Esophagus muscularis mucosa (tissue), 4 donors: ENCODE measurements at places on chromosomes 2 and 18.

DNA sequence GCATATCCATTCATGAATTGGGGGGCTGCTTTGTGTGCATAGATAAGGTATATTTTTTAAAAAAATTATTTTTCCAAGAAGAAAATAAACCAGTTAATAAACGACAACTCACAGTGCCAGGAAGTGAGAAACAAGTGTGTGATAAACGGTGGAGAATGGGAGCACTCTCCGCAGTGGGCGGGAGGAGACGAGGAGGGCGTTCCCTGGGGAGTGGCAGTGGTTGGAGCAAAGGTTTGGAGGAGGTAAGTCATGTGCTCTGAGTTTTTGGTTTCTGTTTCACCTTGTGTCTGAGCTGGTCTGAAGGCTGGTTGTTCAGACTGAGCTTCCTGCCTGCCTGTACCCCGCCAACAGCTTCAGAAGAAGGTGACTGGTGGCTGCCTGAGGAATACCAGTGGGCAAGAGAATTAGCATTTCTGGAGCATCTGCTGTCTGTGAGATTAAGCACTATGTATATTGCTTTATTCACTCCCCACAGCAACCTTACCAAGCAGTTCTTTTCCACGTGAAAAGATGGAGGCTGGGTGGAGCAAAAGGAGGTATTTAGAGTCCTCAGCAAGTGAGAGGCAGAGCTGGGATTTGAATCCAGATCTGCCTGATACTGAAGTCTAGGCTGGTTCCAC is 27.0 kb upstream of the CASP8 start:
- DNase-seq, result peak; percentile 89

- DNase-seq, result no peak
Observed at GRCh38 chr2:4354164-4354563, 650.8 kb downstream of the DCDC2C start.

DNA sequence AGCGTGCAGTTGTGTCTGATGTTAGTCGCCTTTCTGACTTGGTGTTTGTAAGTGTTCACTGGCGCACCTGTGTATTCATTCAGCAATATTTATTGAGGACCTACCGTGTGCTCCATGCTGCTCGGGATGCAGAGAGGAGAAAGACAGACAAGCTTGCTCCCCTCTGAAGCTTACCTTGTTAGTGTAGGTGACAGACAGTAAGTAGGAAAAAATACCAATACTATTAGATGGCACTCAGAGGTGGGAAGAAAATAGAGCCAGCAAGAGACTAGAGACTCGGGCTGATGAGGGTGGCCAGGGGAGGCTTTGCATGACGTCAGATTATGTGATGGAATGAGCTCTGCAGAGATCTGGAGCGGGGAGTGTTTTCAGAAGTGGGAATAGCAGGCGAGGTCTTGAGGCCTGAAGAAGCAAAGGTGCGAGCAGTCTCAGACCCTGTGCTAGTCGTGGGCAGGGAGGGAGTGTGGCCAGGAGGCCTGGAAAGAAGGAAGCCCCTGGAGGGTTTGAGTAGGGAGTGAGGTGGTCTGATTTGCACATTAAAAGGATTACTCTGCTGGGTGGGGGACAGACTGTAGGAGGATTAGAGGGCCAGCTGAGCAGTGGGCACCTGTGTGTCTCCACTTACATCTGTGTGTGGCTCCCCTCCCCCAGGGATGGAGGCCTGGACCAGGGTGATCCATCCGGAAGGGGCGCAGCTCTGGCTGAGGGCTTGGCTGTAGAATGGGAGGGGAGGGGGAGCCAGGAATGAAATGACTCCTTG is 11.8 kb downstream of the MTCL1 start:
- DNase-seq, result no peak

GRCh38 chr2:204720874-204721273 is 175.6 kb downstream of the PARD3B start:
- no peak for DNase-seq

GRCh38 chr2:69482471-69482870 is 45.2 kb upstream of the NFU1 start:
- DNase-seq, result no peak

DNA sequence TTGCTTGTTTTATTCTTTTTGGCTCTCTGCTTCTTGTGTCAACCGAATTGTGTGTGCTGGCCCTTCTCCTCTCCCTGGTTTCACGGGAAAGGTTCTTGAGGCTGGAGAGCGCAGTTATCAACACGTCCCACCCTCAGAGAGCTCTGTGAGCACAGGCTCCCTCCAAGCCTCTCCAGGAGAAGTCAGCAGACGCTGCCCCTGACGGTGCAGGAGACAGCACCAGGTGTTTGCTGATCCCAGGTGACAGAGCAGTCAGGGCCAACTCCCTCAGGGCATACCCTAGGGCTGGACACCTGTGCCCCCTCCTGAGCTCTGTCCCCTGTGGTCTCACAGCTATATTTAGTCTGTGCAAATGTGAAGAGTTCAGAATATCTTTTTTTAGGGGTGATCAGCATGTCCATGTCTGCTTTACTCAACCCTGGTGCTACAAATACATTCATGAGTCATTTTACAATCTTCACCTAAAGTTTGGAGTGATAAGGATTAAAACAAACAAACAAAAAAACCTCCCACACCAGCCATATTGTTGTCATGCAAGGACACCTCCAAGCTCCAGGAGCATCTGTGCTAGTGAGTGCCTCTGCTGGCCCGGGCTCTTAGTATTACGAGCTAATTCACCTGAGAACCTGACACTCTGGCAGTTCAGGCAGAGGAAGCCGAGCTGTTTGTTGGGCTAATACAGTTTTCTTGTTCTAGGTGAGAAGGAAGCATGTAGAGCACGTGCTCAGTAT is 65.9 kb upstream of the TMEM200C start:
- no peak for DNase-seq

DNA sequence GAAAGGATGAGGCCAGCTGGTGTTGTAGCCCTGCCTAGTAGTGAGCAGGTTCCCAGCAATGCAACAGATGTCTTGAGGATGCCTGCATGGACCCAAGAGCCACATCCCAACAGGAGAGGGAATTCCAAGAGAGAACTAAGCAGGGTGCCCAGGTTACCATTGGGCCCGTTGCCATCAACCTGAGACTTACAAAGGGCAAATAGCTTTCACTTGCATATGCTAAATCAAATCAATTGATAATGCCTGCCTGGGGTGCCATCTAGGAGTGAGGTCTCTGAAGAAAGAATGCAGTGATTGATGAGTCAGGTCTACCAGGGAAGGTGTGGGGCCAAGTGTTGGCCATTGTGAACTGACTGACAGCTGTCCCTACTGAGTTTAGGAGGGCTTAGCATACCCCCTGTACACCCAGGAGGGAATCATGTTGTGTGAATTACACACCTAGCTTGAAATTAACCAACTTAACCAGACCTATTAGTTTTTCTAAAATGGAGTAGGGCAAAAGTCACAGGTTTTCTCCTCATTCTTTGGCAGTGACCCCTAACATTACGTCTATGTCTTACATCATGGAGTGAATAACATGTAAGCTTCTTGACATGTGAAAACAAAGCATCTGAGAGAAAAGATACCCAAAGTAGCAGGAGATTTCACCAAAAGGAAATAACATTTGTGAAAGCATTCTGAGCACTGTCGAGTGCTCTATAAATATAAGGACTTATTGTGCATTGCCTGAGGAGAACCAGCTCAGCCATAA is 32.3 kb downstream of the FHOD3 start:
- peak; percentile 87 for DNase-seq

- DNase-seq, result no peak
Observed at GRCh38 chr18:50711386-50711785, 108.4 kb downstream of the MRO start.

DNA sequence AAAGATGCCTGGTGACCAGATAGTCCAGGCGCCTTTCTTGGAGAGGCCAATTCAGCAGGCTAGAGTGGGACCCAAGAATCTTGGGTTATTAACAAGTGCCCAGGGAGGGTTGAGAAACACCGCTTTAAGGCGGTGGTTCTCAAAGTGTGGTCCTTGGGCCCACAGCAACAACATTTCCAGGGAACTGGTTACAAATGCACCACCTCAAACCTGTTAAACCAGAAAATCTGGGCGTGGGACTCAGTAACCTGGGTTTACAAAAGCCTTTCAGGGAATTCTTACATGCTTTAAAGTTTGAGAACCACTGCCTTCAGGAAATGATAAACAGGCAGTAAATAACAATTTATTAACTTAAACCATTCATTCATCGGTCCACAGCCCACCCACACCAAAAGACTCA is 92.5 kb downstream of the SP3 start:
- no peak for DNase-seq

GRCh38 chr18:35201256-35201931 is 39.4 kb upstream of the ZNF397 start:
- no peak for DNase-seq

DNA sequence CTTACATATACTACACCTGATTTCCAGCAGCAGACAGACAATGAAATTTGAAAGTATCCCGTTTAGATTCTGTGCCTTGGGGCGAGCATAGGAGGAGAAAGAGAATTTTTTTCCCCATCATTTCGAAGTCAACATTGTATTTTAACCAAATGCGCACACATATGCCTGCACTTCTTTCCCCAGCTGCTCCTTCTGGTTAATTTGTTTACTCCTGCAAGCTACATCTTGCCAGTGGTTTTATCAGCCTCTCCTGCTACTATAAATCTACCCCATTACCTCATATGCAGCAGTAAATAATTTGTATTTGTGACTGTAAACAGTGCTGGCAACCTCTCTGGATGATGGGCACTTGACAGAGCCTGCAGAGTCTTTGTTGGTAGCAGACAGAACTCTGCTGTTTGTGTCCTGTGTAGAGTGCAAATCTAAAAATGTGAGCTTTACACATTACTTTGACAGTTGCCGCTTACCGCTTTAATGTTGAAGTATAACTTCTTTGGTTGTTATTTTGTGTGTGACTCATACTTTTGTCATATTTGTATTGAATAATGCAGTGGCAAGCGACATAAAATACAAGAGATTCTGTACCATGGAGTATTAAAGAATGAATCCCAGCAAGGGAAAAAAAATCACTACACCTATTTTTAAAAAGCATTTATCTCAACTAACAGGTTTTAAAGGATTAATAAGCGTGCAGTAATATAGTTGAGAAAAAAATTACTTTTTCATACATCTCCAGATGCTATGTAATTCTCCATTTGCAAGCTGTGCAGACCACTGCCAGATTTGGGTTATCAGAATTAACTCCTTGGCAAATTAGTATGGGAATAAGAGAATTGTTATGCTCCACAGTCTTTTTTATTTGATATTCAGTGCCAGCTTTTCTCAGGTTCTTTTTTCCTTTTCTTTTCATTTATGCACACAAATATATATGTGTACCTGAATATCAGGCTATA is 536.8 kb downstream of the XIRP2 start:
- DNase-seq, result no peak

DNA sequence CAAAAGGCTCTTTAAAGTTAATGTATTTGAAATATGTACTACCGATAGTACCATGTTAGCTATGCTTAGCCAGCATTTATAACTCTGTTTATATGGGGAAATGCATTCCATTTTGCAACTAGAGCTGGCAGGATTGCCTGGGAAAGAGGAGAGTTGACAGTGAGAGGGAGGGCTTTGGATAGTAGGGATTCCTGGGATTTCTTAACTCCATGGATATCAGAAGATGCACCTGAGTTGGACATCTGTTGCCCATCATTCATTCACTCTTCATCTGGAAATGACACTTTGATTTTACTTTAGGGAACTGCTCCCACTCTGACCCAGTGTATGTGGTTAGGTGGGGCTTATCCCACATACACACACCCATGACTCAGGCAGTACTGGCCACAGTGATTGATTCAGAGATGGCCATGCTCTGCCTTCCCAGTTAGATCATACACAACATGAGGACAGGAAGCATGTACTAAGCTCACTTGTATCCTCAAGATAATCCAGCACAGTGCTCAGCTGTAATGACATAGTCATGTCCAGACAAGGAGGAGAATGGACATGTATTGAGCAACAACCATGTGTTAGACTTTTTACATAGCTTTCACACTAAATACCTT is 248.8 kb downstream of the MREG start:
- DNase-seq, result no peak

- no peak for DNase-seq
Observed at GRCh38 chr18:12014086-12014485, 32.8 kb downstream of the IMPA2 start.

DNA sequence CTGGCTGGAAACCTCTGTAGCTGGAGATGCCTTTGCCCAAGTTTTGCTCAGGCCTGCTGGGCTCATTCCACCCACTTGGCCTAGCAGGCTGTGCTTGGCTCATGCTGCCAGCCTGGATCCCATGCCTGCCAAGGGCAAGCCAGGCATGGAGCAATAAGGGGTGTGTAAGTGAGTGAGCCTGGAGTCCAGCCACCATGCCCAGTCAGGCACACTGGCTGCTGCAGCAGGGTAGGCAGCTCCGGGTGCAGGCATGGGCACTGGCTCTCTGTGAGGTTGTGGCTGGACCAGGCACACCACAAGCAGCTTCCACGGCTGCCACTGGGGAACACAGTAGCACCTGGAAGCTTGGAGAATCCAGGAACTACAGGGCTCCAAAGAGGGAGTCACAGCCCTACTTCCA is 147.7 kb upstream of the HS6ST1 start:
- peak; percentile 91 for DNase-seq

- no peak for DNase-seq
Observed at GRCh38 chr2:235027558-235028214, 75.9 kb downstream of the SH3BP4 start.

DNA sequence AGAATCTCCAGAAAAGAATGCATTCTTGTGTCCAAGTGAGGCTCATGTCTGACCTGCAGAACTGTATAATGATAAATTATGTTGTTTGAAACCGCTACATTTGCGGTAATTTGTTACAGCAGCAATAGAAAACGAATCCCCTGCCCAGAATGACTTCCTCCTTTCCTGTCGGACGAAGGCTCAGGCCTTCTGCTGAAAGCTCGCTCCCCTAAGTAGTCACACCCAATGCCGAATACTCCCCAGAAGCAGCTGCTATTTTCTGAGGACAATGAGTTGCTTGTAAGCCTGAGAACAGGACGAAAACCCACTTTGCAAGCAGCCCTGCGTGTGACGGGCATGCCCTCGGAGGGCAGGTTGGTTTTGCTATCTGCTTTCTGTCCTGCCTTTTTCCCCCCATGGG is 27.7 kb upstream of the PTPN4 start:
- DNase-seq, result no peak

GRCh38 chr18:45412577-45412976 is 202.7 kb upstream of the SLC14A2 start:
- no peak for DNase-seq

DNA sequence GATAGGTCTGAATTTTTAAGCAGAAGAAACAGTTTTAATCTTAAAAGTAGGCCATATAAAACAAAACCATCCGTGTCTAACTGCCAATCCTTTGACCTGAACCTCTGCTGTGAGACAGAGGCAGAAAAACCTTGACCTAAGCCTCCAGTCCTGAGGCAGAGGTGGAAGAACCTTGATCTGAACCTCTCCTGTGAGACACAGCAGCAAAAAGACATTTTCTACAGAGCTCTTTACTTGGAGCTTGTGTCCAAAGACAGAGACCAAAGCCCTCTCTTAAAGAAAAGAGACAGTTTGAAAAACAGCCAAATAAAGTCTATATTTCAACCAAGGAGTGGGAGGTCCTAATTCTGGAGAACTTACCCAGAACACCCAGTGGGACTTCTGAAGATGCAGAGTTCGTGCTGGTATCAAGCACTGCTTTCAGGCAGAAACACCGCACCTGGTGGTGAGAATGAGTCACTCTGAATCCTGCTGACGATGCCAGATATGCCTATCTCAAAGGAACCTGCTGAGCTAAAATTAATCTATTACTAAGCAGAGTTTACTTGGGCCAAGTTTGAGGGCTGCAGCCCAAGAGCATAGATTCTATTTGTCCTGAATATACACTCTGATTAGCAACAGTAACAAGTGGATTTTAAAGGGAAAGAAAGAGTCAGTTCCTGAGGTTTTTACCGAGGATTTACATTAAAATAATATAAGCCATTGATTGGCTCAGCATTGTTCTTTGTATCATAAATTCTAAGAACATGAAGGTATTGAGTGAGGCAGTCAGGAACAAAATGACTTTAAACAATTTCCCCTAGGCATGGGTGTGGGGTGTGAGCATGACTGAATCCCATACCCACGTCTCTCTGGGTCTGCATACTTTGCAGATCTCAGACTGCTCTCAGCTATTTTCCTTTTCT is 806.4 kb downstream of the TRIB2 start:
- DNase-seq, result no peak
